T-helper 17 cell (primary cell): ENCODE measurements at places on chromosomes 3 and 15. TPM values are rescaled to one million over a fixed set of nuclear protein-coding genes. Genes with fewer than 3 reads are reported as not detected.

The SKOR1 gene
- total RNA-seq, result 2.7 TPM

The TRPM1 gene
- total RNA-seq, result not detected

The COL8A1 gene
- total RNA-seq, result not detected

The HDC gene
- total RNA-seq, result 8.1 TPM

The SLCO2A1 gene
- 0.16 TPM for total RNA-seq

The DPPA4 gene
- 0.21 TPM for total RNA-seq

The NR2F2 gene
- total RNA-seq, result not detected

The CCDC66 gene
- total RNA-seq, result 71.7 TPM

The DUT gene
- total RNA-seq, result 64.1 TPM

The TEX55 gene
- not detected for total RNA-seq

The DUOXA1 gene
- total RNA-seq, result 0.57 TPM

The PIERCE2 gene
- total RNA-seq, result not detected

The RPP14 gene
- 16.4 TPM for total RNA-seq

The TERC gene
- 11.0 TPM for total RNA-seq

The CIB2 gene
- 0.63 TPM for total RNA-seq

The MCCC1 gene
- 17.5 TPM for total RNA-seq

The TBC1D2B gene
- total RNA-seq, result 91.0 TPM

The MKRN3 gene
- total RNA-seq, result 0.86 TPM

The GOLGA6D gene
- 0.10 TPM for total RNA-seq

The TMEM212 gene
- not detected for total RNA-seq
